ENCODE measurements at places on chromosomes 6 and 20. TPM values are rescaled to one million over a fixed set of nuclear protein-coding genes. Genes with fewer than 3 reads are reported as not detected.

- H3K36me3 ChIP-seq, result no peaks in the 10 kb centered on the region
- DNase-seq, result no peak
- H3K4me1 ChIP-seq, result peaks cover 3% of the 10 kb centered on the region
- H3K27me3 ChIP-seq, result no peaks in the 10 kb centered on the region
- no peak overlapping the region for H3K27ac ChIP-seq
- no peak overlapping the region for H3K4me3 ChIP-seq
Measured at GRCh38 chr6:139920027-139920775, 545.8 kb upstream of the CITED2 start.

DNA sequence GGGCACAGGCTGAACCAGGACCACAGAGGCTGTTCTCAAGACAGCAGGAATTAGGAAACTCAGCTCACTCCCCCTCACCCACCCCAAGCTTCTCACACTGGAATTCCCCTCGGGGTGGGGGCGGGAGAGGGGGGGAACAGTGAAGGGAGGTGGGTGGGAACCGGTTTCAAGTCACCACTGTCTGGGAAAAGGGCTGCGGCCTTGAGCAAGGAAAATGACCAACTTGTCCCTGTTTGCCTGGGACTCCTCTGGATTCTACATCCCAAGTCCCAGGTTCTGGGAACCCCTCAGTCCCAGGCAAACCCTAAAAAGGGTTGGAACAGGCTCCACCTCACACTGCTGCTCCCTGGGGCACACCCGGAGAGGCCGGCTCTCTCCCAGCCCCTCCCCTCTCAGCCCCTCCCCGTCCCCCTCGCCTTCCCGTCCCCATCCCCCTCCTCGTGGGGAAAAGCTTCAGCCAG is 230.7 kb downstream of the TFAP2C start:
- peaks cover 3% of the 10 kb centered on the region for H3K4me1 ChIP-seq
- no peak overlapping the region for H3K4me3 ChIP-seq

Gene VSTM2L
- 41.7 TPM for total RNA-seq

DNA sequence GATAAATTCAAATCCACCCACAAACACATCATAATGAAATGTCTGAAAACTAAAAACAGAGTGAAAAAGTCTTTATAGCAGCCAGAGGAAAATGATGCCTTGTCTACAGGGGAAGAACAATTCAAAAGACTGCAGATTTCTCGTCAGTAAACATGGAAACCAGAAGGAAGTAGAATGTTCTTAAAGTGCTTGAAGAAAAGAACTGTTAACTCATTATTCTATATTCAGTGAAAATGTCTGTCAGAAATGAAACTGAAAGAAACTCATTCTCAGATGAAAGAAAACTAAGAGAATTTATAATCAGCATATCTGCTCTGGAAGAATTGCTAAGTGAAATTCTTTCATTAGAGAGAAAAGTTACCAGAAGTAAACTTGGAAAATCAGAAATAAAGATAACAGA is 416.1 kb downstream of the TBC1D32 start:
- no peaks in the 10 kb centered on the region for H3K36me3 ChIP-seq
- H3K4me3 ChIP-seq, result no peak overlapping the region
- H3K27ac ChIP-seq, result no peak overlapping the region
- no peak for DNase-seq

DNA sequence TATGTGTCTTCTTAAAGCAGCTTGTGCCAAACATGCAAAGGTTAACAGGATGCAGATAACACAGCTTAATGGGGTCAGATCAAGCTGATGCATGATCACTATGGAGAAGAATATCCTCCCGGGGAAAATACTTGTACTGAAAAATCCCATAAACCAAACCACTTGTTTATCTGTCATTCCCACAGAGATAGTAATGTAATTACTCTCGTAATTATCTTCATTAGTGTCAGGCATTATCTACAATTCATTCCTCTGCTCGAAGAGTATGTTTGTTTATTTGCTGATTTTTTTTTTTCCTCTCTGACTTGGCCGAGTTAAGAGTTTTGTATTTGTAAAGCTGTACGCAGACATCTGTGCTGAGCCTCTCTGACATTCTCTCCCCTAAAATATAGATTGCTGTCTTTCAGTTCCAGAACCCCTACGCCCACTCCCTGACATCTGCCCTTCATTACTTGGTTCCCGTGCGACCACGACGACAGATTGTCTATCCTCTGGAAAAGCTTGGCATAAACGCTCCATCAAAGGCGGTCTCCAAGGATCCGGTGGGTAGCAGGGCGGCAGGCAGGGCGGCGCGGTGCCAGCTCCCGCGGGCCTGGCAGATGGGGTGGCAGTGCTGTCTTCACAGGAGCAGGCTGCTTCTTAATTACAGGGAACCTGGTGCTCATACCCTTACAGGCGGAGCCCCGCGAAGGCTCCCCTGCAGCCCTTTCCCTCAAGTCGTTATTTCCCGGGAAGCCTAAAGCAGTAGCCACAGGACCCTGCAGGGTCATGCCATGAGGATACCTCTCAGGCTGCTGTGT is 147.2 kb downstream of the CFAP61 start:
- no peak overlapping the region for H3K4me3 ChIP-seq
- no peaks in the 10 kb centered on the region for H3K36me3 ChIP-seq
- no peaks in the 10 kb centered on the region for H3K27me3 ChIP-seq
- peaks cover 17% of the 10 kb centered on the region for H3K4me1 ChIP-seq

Gene OR2W1
- total RNA-seq, result not detected

- H3K27me3 ChIP-seq, result no peaks in the 10 kb centered on the region
- no peaks in the 10 kb centered on the region for H3K4me1 ChIP-seq
- no peaks in the 10 kb centered on the region for H3K36me3 ChIP-seq
- H3K4me3 ChIP-seq, result no peak overlapping the region
- H3K27ac ChIP-seq, result no peak overlapping the region
- DNase-seq, result no peak
Measured at GRCh38 chr6:135397172-135397952, 100.2 kb downstream of the AHI1 start.

Data from spinal cord (tissue), 10 donors.